Esophagus squamous epithelium (tissue), 5 donors: ENCODE measurements at places on chromosomes 5 and 9.

DNA sequence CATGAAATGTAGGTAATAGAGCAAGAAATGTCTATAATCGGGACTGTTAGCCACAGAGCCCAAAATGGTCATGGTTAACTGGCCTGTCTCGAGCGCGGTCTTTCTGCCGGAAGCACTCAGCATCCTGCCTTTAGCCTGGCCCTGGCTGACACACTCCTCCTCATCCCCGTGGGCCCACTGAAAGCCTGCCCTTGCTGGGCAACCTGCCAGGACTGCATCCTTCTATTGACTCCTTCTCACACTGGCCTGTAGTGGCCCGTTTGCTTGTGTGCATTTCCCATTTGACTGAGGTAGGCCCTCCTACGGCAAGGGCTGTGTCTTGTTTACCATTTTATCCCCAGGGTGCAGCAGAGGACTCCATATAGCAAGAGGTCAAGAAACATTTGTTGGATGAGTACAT is 215.7 kb downstream of the ATPSCKMT start:
- no peak for DNase-seq

DNA sequence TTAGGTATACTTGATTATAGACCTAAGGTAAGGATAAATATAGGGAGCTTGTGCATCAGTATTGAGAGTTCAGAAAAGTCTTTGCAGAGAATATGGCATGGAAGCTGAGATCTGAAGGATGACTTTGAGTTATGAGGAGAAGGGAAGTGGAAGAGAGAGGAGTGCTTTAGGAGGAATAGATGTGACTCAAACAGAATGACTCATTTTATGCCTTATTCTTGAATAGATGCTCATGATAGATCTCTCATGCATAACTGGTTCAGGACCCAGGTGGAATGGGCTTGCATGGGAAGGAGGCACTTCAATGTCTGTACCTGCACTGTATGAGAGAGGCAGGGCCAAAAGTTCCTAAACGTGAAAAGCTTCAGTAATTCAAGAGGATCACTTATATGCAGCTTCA is 103.3 kb downstream of the CWC27 start:
- DNase-seq: no peak

GRCh38 chr5:111734013-111734412 is 23.0 kb downstream of the NREP start:
- DNase-seq: no peak

GRCh38 chr9:77807846-77808750 is 160.0 kb upstream of the GNA14 start:
- DNase-seq: no peak

- DNase-seq: no peak
Measured at GRCh38 chr5:83972236-83972635, 251.6 kb upstream of the HAPLN1 start.

DNA sequence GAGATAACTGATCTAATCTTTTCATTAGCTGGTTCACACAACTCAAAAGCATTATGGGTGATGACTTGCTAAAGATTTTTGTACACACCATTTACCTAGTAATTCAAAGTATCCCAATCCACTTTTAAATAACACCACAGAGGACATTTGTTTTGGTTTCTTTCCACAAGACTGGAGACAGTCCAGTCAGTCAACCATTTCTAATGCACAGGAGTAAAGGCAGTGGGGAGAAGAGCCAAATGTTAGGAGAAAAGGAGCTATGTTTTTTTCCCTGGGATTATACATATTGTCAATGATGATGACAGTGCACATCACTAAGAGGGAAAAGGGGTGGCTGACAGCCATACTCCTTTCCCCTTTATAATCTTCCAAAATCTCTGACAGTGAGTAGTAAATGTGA is 240.9 kb downstream of the GABRB2 start:
- DNase-seq: no peak

- no peak for DNase-seq
Measured at GRCh38 chr5:67978171-67978570, 237.4 kb upstream of the PIK3R1 start.

GRCh38 chr5:67211926-67212325 is 15.3 kb upstream of the CD180 start:
- DNase-seq: no peak

- DNase-seq: no peak
Measured at GRCh38 chr9:21505425-21506179, 23.5 kb upstream of the IFNE start.

DNA sequence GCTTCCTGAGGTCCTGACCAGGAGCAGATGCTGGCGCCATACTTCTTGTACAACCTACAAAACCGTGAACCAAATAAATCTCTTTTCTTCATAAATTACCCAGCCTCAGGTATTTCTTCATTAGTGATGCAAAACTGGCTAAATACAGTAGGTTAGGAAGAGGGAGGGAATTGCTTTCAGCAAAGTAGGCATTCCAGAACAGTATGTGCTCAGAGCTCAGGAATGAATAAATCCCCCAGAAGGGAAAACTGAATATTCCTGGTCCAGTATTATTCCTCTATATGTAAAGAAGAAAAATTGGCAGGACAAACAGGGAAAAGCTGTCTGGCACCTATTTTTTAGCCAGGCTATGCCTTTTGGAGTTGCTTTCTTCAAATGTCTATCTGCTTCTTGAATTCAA is 577.1 kb downstream of the PSAT1 start:
- no peak for DNase-seq

DNA sequence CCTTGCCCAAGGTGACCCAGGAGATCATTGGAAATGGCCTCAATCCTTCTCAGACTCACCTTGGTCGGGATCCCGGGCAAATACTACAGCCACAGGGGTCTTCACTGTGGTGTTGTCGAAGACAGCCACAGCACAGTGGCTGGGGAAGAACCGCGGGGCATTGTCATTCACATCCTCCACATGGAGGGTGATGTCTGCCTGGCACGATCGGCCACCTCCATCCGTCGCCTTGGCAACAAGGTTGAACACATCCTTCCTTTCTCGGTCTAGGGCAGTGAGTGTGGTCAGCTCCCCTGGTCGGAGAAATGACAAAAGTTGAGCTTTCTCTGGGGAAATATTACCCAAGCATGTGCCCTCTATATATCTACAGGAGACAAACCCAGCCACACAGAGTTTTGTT is 56.8 kb downstream of the FAT2 start:
- DNase-seq: no peak

DNA sequence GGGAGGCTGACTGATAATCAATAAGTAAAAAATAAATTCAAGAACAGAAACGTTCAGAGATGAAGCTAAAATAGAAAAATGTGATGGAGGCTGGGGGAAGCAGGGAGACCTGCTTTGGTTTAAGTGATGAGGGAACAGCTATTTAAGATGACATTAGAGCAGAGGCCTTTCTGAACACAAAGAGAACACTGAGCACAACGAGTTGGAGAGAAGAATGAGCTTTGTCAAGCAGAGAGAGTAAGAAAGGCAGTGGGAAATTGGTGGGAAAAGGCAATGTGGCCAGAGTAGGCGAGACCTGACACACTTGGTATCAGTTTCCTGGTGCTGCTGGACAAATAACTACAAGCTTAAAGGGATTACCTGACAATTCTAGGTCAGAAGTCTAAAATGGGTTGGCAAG is 20.0 kb downstream of the AUH start:
- no peak for DNase-seq

- DNase-seq: no peak
Measured at GRCh38 chr5:126780165-126780827, 3.4 kb downstream of the LMNB1 start.

- no peak for DNase-seq
Measured at GRCh38 chr5:162550236-162550635, 482.7 kb downstream of the GABRG2 start.

- DNase-seq: no peak
Measured at GRCh38 chr5:116766470-116766947, 191.9 kb upstream of the SEMA6A start.

- DNase-seq: no peak
Measured at GRCh38 chr5:96703384-96703920, 41.3 kb downstream of the CAST start.

GRCh38 chr5:113202287-113202686 is 225.7 kb downstream of the DCP2 start:
- no peak for DNase-seq

DNA sequence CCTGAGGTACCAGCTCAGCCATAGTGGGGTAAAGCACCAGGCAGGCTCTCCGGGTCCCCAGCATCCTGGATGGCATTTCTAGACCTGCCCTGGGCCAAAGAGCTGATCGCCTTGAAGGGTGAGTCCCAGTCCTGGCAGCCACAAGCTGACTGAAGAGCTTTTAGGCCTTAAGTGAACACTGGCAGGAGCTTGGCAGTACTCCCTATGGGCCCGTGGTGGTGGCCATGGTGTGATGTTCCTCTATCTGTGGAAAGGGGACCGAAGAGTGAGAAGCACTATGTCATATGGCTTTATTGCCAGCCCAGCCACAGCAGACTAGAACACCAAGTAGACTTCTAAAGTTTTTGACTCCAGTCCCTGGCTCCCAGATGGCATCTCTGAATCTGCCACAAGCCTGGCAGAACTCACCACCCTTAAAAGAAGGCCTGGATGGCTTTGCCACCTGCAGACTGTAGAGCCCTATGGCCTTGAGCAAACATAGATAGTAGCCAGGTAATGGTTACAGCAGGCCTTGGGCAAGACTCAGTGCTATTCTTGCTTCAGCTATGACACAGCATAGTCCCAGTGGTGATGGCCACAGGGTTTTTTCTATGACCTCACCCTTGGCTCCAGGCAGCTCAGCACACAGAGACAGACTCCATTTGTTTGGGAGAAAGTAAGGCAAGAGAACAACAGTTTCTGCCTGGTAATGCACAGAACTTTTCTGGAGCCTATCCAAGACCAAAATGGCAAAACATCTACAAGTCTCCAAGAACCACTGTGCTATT is 801.5 kb upstream of the DMAC1 start:
- DNase-seq: no peak

DNA sequence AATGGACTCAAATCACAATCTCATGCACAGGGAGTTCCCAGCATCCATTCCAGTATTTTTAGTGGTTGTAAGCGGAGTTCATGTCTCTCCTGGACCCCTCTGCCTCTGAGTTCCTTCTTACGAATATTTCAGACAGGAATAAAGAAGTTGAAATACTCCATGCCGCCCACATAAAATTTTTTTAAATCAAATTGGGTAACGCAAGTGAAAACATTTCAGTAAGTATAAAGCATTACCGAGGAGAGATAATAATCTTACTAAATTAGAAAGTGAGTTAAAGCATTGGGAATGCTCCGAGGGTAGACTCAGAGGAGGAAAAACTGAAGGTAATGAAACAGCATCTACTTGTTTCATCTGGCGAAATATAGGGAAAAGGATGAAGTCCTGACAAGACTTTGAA is 317.6 kb downstream of the ARRDC3 start:
- no peak for DNase-seq

GRCh38 chr5:100505984-100506670 is 29.0 kb upstream of the FAM174A start:
- no peak for DNase-seq

DNA sequence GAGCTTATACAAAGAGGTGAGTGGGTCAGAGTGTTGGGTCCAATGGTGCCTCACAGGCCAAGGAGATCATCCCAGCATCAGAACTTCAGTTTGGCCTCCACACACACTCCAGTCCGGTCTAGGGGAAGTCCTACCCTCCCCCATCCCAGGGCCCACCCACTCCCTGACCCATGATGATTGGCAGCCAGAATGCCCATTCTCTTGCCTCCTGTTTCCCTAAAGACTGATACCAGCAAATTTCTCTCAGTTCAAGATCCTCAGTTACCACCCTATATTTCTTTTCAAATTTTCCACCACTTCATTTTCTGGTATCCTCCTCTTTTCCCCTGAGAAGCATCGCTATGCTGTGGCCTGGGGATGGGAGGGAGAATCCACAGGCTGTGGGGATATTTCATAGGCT is 21.9 kb downstream of the DRD1 start:
- no peak for DNase-seq

DNA sequence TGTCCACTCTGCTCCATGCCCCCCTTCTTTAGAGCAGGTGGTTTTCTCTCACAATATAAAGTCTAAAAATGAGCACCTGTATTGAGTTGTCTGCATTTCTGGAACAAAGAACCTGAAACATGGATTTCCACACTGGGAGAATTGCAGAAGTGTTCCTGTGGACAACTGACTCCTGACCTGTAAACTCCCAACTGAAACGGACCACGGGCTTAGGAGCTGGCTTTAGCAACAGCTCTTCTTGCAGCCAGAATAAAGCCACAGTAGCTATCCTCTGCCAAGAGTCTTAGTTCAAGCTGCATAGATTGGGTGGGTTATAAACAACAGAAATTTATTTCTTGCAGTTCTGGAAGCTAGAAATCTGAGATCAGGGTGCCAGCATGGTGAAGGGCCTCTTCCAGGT is 194.7 kb downstream of the DTWD2 start:
- DNase-seq: no peak

DNA sequence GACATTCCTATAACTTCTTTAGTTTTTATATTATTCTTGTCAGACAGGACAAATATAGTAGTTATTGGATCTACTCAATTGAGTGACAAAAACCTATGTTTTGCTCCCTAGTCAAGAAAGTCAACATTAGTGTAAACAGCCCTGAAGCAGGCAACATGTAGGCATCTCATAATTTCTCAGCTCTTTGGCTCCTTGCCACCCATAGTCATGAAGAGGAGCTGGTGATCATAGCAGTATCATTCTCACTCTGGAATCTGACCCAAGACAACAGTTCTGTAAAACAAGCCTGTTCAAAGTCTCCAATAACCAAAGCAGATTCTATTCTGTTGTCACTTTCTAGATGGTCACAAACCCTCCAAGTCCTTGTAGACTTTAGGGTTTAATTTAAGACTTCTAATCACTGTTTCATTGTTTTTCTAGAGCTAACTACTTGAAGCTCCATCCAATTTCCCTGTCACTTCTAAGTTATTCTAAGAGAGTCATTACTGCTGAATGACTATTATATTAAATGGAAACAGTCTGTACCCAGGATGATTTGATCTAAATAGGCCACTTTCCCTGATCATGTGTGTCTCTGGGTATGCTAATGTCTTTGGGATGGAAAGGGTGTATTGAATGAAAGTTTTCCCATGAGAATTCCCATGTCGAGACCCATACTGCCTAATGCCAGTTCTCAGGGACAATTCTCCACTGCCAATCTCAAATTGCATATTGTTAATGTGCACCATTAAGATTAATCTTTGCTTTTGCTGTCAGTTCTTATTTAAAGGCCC is 533.3 kb downstream of the ACTL7B start:
- DNase-seq: no peak

DNA sequence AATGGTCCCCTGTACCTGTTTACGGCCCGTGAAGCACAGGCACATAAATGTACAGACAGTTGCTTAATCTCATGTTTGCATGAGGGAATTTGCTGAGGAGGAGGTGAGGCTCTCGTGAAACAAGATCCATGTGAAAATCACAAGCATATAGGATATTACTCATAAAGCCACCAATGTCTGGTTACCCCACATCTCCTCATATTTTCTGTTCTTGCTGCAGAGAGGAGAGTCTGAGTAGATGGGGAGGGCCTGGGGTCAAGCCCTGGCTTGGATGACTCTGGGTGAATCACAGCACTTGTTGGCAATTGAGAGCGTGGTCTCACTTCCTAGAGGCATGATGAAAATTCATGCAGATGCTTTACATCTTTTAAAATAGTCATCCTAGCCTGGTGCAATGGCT is 975 bp downstream of the AGXT2 start:
- no peak for DNase-seq

GRCh38 chr5:122738088-122738487 is 36.8 kb upstream of the SNX2 start:
- DNase-seq: no peak

- DNase-seq: no peak
Measured at GRCh38 chr5:173832386-173832785, 55.8 kb upstream of the CPEB4 start.

GRCh38 chr5:131224387-131225201 is 39.3 kb upstream of the CDC42SE2 start:
- DNase-seq: no peak

GRCh38 chr9:136856079-136856476 is 3.9 kb downstream of the MAMDC4 start:
- no peak for DNase-seq
